ENCODE measurements at places on chromosomes 6 and 20.
A peak's percentile ranks its signal among the peaks of the same experiment; 100 is the strongest.

DNA sequence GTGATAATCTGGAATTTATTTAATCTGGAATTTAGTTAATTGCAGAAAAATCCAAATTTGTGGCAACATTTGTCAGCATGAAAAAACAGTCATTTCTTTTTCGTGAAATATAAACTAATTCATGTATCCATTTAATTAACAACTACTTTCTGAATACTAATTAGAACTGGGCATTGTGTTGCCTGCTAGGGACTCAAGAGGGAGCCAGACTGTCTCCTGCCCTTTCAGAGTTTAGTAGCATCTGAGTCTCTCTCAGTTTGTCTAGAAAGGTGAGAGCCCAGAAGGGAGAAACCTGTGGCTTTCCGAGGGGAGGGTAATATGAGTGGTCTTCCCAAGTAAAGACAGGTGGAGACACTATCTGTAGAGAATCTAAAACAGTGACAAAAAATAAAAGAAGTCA, 210.9 kb upstream of the HDDC2 start:
- DNase-seq = no peak

DNA sequence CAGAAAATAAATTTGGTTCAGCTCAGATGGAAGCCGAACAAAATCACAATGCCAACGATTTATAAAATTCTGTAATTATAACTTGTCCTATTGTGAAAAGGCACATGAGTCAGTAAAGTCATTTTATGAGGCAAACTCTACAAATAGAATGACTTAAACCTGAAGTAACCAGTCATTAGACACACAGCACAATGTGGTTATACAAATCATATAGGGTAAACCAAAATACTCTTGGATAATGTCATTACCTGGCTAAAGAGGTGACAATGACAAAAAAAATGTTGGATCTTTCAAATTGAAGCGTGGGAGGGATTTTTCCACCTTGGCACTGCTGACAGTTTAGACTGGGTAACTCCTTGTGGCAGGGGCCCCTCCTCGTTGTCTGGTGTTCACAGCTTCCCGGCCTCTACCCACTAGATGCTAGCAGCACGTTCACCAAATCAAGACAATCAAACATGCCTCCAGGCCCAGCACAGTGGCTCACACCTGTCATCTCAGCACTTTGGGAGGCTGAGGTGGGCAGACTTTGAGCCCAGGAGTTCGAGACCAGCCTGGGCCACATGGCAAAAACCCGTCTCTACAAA, 5.0 kb downstream of the ANKRD60 start:
- no peak for DNase-seq

DNA sequence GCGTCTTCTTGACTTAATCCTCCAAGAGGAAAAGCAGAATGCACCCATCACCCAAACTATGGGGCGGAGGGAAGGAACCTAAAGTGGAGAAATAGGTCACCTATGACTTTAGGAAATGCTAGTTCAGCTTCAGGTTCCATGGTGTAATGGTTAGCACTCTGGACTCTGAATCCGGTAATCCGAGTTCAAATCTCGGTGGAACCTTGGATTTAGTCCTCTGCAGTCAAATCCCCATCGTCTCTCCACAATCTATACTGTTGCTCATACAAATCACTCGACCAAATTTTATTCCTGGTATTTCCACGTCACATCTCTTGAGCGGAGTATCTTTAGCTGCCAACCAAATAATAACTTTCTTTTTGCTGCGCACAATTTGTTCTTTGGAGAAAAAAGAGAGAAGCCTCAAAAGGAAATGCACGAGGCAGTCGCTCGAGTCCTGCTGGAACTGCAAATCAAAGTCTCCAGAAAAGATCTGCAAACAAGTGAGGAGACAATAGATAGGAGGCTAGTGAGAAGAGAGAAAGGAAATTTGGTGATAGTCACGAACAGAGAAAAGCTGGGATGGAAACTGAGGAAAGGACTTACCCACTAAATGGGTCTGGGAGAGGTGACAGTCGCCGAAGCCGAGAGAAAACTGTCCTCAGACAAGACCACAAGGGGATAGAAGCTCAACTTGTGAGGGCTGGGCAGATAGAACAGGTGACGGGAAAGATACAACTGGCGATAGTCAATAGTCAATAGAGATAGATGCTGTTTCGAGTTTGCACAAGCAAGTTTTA, 16.6 kb downstream of the POM121L2 start:
- DNase-seq = no peak

- DNase-seq = no peak
Observed at GRCh38 chr6:77457720-77458349, 5.5 kb downstream of the HTR1B start.

- no peak for DNase-seq
Observed at GRCh38 chr6:20540683-20541082, 6.4 kb downstream of the CDKAL1 start.

DNA sequence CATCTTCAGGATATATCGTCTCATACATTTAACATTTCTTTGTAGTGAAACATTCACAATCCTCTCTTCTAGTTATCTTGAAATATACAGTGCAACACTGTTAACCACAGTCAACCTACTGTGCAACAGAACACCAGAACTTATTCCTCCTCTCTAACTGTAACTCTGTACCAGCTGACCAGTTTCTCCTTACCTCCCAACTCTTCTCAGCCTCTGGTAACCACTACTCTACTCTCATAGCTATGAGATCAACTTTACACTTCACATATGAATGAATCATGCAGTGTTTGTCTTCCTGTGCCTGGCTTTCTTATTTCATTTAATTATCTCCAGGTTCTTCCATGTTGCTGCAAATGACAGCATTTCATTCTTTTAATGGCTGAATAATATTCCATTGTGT, 337.6 kb downstream of the BTBD9 start:
- DNase-seq = no peak

DNA sequence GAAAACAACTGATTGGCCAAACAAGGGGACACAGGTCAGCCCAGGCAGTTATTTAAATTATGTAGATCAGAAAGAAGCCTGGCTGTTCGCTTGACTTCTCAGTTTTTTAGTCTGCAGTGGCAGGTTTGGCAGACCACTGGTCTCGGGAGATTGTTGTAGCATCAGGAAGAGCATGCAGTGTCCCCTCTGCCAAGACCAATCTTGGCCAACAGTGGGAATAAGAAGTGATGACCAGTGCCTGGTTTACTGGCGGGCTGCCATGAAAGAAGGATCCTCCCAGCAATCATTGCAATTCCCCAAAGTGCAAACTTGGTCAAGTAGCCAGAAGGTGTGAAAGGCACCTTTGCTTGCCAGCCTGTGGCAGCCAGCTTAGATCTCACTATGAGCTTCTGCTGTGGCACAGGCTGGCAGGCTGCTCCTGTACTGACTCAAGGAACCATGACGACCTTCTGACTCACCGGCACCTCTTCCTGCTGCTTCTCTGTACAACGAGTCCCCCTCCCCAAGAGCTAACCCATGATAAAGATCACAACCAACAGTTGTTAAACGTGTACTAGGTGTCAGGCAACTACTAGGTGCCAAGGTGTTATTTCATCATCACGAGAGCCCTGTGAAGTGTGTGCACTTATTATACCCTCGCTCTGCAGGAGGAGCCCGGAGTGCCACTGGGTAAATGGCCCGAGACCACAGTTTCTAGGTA, 76.8 kb upstream of the DUSP22 start:
- DNase-seq = peak; percentile 82

GRCh38 chr6:109867970-109868358, 110.1 kb upstream of the GPR6 start:
- DNase-seq = no peak

GRCh38 chr6:67558985-67559384, 1076.1 kb upstream of the ADGRB3 start:
- DNase-seq = no peak

DNA sequence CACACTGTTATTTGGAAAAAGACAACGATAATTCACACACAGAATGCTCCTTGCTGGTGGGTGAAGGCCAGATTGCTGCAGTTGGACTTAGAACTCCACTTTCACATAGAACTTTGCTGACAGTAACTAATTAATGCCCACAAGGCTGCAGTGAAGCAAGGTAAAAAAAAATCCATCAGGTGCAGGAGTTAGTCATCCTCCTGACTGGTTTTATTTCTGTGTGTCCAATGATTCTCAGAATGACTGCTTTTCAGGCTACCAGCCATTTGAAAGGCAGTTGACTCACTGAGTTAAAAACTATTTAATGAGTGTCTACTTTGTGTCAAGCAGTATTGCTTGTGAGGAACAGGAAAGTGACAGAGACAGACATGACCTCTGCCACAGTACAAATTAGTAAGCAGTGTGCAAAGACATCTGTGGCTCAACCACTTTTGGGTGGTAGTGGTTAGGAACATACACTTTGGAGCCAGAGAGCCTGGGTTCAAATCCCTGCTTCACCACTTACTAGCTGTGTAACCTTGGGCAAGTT, 41.9 kb downstream of the ELOVL5 start:
- no peak for DNase-seq

DNA sequence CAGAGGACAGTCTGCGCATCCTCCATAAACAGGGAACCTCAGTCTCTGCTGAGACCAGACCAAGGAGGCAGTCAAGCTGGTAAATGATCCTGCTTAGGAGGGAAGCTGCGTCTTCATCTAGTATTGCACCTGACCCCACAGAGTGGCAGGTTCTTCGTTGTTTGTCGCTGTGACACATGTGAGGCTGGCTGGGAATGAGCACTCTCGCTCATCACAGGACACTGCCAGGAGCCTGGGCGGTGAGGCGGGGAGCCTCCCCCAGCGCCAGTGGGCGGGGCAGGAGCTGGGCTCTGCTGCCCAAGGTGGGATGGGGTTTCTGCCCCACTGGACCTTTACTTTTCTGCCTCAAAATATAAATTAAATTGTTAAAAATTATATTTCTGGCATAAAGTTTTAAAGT, 48.4 kb upstream of the SYNDIG1 start:
- DNase-seq = no peak

- DNase-seq = peak; percentile 55
Observed at GRCh38 chr6:105484238-105485161, 81.6 kb upstream of the PREP start.

GRCh38 chr20:48750941-48751635, 76.7 kb downstream of the PREX1 start:
- DNase-seq = peak; percentile 57

GRCh38 chr6:101294676-101295075, 98.8 kb upstream of the GRIK2 start:
- no peak for DNase-seq

DNA sequence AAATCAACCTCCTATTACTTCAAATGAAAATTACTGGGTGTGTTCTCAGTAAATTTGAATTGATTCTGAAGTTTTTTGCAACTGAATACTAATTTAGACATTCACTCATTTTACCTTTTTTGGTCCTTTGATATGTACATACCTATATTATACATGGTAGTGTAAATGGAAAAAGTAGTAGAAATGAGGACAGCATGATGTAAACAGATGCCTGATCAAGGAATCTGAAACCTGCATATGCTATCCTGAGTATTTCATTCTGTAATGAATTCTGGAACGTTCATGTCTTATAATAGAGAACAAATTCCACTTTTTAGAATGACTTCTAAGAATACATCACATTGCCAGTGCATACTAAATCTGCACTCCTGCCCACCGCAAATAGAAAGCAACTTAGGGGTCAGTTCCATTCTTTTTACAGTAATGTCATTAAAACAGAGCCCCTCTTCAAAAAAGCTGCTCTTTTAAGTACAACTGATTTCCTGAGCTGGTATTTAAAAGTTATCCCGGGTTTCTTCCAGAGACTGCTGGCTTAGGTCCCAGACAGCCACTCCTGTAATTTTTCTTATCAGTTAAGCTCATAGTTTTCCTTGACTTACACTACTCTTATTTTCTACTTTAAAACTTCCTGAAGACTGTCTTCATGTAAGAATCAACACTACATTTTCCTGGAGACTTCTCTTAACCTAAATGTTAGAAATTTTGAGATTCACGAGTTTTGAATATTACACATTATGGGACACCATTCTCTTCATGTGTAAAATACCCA, 48.4 kb downstream of the MAP3K7 start:
- DNase-seq = no peak

DNA sequence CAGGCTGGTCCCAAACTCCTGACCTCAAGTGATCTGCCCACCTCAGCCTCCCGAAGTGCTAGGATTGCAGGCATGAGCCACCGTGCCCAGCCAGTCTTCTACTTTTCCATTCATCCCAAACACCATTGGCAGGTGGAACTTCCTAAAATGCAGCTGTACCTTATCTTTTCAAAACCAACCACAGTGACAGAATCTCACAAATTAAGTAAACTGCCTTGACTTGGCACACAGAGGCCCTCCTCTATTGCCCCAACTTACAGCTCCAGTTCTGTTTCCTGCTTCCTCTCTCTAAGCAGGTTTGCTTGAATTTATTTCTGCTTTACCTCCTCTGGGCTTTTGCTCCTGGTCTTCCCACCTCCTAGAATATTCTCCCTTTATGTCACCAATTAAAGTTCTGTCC, 7.6 kb downstream of the MYB start:
- DNase-seq = no peak

DNA sequence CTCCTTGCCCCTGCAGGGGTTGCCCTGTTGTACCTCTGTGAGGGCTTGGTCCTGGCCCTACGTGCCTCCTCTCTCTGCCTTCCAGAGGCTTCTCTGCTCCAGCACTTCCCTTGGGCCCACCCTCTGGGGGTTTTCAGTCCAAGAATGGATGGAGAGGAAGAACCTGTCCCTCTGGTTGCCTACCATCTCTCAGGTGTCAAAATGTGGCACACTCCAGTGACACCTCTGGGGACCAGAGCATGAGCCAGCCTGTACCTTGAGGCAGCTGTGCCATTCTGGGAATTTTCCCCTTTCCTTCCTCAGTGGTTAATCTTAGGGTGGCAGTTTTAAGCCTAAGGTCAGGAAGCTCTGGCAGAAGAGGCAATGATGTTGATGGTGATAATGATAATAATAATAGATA, 115.2 kb upstream of the ARMC2 start:
- DNase-seq = no peak

DNA sequence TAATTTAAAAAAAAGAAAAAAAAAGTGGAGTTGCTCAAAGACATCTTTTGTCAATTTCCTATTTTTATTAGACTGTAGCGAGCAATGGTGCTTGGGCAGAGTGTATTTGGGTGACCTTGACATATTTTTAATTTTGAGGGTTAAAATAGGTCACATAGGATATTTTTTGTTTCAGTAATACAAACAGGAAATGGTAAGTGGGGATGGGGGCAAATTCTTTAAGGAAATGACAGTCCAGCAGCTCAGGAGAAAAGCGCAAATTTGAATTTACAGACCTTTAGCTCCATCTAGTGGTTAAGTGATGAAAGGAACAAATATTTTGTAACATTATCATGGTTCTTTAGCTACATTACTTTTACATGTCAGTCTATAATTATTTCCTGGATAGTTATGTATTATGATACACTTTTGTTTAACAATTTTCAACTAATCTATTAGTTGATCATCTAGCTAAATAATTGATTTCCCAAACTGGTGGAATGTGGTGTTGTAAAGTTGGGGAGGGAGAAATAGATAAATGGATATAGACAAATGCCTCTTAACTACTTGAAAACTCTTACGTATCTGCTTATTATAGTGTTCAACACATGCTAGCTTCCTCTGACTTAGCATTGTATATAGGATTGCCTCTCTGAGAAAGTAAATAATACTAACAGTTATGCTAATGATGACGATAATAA, 10.0 kb downstream of the CITED2 start:
- peak; percentile 69 for DNase-seq

GRCh38 chr6:1047981-1048541, 263.8 kb upstream of the FOXQ1 start:
- DNase-seq = no peak

- no peak for DNase-seq
Observed at GRCh38 chr6:143679041-143679440, 1.3 kb downstream of the PHACTR2 start.

Data from CD4-positive, alpha-beta memory T cell (primary cell).